ENCODE measurements at places on chromosomes 1 and 21.

- no peak overlapping the region for H3K4me3 ChIP-seq
- no peaks in the 10 kb centered on the region for H3K4me1 ChIP-seq
- H3K36me3 ChIP-seq, result no peaks in the 10 kb centered on the region
- H3K27me3 ChIP-seq, result peaks cover 27% of the 10 kb centered on the region
- no peak for DNase-seq
- H3K27ac ChIP-seq, result no peak overlapping the region
Measured at GRCh38 chr21:41620982-41621381, 113.0 kb upstream of the TMPRSS2 start.

- H3K27me3 ChIP-seq, result no peaks in the 10 kb centered on the region
- H3K27ac ChIP-seq, result peak overlapping the region; percentile 93
- no peak for DNase-seq
- peaks cover 15% of the 10 kb centered on the region for H3K36me3 ChIP-seq
- H3K4me1 ChIP-seq, result peaks cover 94% of the 10 kb centered on the region
Measured at GRCh38 chr1:101284622-101285218, 47.9 kb downstream of the S1PR1 start.

DNA sequence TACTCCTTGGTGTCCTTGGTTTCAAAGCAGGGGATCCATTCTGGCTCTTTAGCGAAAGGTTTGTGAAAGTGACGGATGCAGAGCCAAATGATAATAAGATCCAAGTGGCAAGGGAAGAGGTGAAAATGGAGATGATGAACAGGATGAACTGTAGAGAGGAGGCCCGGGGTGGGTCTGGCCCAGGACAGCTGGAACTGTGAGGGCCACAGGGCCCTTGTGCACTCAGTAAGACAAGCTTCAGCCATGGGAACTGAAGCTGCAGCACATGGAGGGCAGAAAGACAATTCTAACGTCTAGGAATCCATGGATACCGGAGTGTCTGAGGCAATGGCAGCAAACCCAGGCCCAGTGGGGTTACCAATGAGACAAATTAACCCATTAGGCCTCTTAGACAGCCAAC is 4.8 kb downstream of the KCNA2 start:
- H3K27ac ChIP-seq, result no peak overlapping the region
- H3K4me1 ChIP-seq, result peaks cover 4% of the 10 kb centered on the region
- no peaks in the 10 kb centered on the region for H3K36me3 ChIP-seq
- no peak for DNase-seq
- H3K4me3 ChIP-seq, result no peak overlapping the region

DNA sequence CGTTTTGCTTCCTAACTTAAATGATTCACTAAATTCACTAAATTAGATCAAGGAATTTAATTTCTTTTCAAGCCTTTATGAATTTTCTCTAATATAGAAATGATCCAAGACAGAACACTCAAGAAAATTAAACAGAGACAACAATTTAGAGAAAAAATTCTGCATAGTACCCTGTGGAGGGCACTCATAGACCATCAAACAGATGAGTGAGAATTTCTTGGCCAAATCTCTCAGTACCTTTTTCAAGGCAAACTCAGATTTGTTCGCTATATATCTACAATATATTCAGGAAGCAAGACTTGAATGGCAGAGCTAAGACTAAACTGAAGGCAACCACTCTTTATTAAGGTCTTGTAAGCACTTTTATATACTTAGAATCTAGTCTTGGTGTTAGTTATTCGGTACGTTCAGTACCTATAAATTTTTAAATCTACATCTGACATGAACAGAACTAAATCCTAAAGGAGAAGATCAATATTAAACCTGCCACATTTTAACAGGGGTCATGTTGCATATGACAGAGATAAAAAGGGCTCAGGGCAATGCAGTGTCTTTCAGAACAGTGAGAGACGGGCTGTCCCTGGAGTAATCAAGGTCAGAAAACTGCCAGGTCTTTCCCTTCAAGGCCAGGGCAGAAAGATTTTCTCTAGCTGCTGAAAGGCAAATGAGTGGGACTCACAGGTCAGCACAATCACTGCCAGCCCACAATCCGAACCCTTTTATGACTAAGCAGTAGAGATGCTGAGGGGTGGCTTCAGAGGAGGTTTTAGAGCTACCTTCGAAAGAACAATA is 118.8 kb upstream of the TMPRSS15 start:
- H3K4me3 ChIP-seq, result no peak overlapping the region
- H3K27ac ChIP-seq, result no peak overlapping the region
- H3K27me3 ChIP-seq, result no peaks in the 10 kb centered on the region
- H3K4me1 ChIP-seq, result no peaks in the 10 kb centered on the region

- H3K4me1 ChIP-seq, result peaks cover 7% of the 10 kb centered on the region
- peaks cover 43% of the 10 kb centered on the region for H3K27me3 ChIP-seq
- no peak overlapping the region for H3K4me3 ChIP-seq
- no peak for DNase-seq
- no peaks in the 10 kb centered on the region for H3K36me3 ChIP-seq
Measured at GRCh38 chr1:20699558-20699957, 18.2 kb downstream of the KIF17 start.

- peaks cover 48% of the 10 kb centered on the region for H3K4me1 ChIP-seq
- H3K4me3 ChIP-seq, result no peak overlapping the region
- H3K36me3 ChIP-seq, result peaks cover 55% of the 10 kb centered on the region
- no peak for DNase-seq
Measured at GRCh38 chr1:113861641-113862040, 9.9 kb downstream of the PTPN22 start.

GRCh38 chr1:27604579-27605299 is 795 bp upstream of the AHDC1 start:
- peaks cover 21% of the 10 kb centered on the region for H3K27me3 ChIP-seq
- peak overlapping the region; percentile 33 for H3K27ac ChIP-seq
- no peaks in the 10 kb centered on the region for H3K36me3 ChIP-seq
- H3K4me3 ChIP-seq, result peak overlapping the region; percentile 96
- H3K4me1 ChIP-seq, result peaks cover 45% of the 10 kb centered on the region

DNA sequence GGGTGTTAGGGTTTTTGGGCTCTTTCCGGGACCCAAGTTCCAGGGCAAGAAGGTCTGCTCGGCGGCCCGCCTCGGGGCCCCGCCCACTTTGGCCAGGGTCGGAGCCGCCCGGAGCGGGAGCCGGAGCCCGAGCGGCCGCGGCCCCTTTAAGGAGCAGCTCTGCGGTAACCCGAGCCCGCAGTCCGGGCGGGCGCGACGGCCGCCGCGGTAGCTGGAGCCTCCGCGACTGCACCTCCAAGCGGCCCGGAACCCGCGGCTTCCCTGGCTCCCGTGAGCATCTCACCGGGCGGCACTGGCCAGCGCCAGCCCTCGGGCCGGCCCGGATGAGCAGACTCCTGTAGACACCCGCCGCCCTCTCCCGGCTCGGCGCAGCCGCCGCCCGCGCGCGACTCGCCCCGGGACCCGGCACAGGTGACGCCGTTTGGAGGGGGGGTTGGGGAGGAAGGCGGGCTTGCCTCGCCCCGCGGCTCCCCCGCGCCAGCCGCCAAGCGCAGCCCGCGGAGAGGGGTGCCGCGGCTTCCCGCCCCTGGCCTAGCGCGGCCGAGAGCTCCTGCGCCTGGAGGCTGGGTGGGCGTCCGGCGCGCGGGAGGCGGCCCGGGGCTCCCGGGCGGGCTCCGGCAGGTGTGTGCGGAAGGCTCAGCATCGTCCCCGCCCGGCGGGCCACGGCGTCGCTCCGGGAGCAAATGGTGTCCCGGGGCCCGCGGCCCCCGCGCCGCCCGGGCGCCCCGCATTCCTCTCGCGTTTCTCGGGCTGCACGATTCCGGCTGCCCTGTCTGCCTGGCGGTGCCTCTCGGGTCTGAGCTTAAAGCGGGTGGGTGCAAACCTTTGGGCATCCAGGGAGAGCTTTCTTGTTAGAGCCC is at the start of gene TLCD4:
TLCD4 (plus strand) TSS at position 149 of the 860 bp plus-strand sequence. CDS start 26,547 bp downstream, outside the sequence.
- H3K36me3 ChIP-seq, result no peaks in the 10 kb centered on the region
- no peak within 1 kb of the TSS for H3K27ac ChIP-seq
- peaks cover 56% of the 10 kb centered on the region for H3K27me3 ChIP-seq

- H3K27me3 ChIP-seq, result peaks cover 10% of the 10 kb centered on the region
- H3K36me3 ChIP-seq, result no peaks in the 10 kb centered on the region
- no peak for DNase-seq
- H3K27ac ChIP-seq, result no peak overlapping the region
- H3K4me3 ChIP-seq, result no peak overlapping the region
Measured at GRCh38 chr1:204170494-204171155, 4.5 kb upstream of the REN start.

GRCh38 chr1:22248746-22249145 is 105.8 kb upstream of the WNT4 start:
- H3K36me3 ChIP-seq, result no peaks in the 10 kb centered on the region
- no peak overlapping the region for H3K4me3 ChIP-seq
- no peak for DNase-seq
- no peaks in the 10 kb centered on the region for H3K4me1 ChIP-seq
- H3K27ac ChIP-seq, result no peak overlapping the region

- DNase-seq, result no peak
- no peak overlapping the region for H3K4me3 ChIP-seq
- peaks cover 2% of the 10 kb centered on the region for H3K4me1 ChIP-seq
- H3K27ac ChIP-seq, result no peak overlapping the region
- no peaks in the 10 kb centered on the region for H3K36me3 ChIP-seq
Measured at GRCh38 chr1:10910681-10911489, 101.6 kb upstream of the TARDBP start.

GRCh38 chr1:217542136-217542777 is 88.6 kb downstream of the GPATCH2 start:
- H3K4me1 ChIP-seq, result no peaks in the 10 kb centered on the region
- no peak overlapping the region for H3K4me3 ChIP-seq
- no peaks in the 10 kb centered on the region for H3K36me3 ChIP-seq
- no peaks in the 10 kb centered on the region for H3K27me3 ChIP-seq
- DNase-seq, result no peak

- no peaks in the 10 kb centered on the region for H3K27me3 ChIP-seq
- no peak overlapping the region for H3K4me3 ChIP-seq
- no peak for DNase-seq
- H3K27ac ChIP-seq, result no peak overlapping the region
- no peaks in the 10 kb centered on the region for H3K4me1 ChIP-seq
Measured at GRCh38 chr21:38825269-38825668, 19.5 kb downstream of the ETS2 start.

GRCh38 chr21:39180429-39181019 is 2.7 kb downstream of the PSMG1 start:
- peaks cover 39% of the 10 kb centered on the region for H3K4me1 ChIP-seq
- DNase-seq, result no peak
- H3K36me3 ChIP-seq, result peaks cover 40% of the 10 kb centered on the region
- peak overlapping the region; percentile 54 for H3K27ac ChIP-seq

DNA sequence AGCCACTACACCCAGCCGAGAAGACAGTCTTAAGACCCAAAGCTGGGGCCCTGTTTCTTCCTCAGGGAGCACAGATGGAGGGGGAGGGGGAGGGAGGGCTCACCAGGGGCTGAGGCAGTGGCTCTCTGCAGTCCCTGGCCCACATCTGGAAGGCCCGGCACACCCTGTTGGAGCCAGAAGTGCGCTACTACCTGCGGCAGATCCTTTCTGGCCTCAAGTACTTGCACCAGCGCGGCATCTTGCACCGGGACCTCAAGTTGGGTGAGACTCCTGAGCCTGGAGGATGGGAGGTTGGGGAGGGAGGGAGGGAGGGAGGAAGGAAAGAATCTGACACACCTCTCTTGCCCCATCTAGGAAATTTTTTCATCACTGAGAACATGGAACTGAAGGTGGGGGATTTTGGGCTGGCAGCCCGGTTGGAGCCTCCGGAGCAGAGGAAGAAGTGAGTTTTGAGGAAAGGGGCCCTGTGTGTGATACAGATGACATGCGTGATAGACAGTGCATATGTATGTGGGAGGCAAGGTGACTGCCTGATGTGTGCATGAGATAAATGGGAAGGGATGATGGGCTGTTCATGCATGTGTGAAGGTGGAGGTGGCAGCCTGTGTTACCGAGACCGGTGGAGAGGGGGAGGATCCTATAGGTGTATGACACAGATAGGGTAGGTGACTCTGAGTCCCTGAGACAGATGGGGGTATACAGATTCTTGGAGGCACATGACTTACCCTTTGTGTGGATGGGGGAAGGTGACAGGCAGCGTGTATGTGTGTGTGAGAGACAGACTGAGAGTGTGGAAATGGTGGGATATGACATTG is 1.5 kb downstream of the PLK3 start:
- H3K4me3 ChIP-seq, result peak overlapping the region; percentile 86
- H3K27ac ChIP-seq, result peak overlapping the region; percentile 97
- peak; percentile 53 for DNase-seq
- peaks cover 46% of the 10 kb centered on the region for H3K36me3 ChIP-seq

- H3K4me3 ChIP-seq, result no peak overlapping the region
- H3K36me3 ChIP-seq, result peaks cover 3% of the 10 kb centered on the region
- H3K27ac ChIP-seq, result no peak overlapping the region
- peak; percentile 10 for DNase-seq
- H3K27me3 ChIP-seq, result peaks cover 9% of the 10 kb centered on the region
Measured at GRCh38 chr1:53370369-53370961, 42.6 kb upstream of the LRP8 start.

- peaks cover 66% of the 10 kb centered on the region for H3K36me3 ChIP-seq
- H3K27me3 ChIP-seq, result no peaks in the 10 kb centered on the region
- no peak for DNase-seq
Measured at GRCh38 chr1:26281091-26281958, 1.4 kb downstream of the SH3BGRL3 start.
